KG1 (cell line): ENCODE measurements at places on chromosomes 11 and 22.

DNA sequence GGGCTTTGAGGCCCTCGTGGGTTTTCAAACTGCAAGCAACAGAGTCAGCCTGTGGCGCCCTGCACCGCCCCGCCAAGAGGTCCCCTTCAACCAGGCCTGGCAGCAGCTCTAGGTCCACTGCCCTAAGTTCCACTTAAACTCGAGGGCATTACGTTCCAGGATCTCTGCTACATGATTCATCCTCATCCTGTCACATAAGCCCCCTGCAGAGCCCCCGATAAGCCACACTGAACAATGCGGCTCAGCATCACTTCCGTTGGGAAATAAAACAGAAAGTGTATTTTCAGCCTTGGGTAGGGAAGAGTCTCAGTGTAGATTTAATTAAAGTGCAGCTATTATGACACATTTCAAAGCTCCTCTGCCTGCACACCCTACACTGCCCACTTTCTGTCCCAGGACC lies 24.6 kb downstream of the SULT4A1 start:
- no peak for DNase-seq

DNA sequence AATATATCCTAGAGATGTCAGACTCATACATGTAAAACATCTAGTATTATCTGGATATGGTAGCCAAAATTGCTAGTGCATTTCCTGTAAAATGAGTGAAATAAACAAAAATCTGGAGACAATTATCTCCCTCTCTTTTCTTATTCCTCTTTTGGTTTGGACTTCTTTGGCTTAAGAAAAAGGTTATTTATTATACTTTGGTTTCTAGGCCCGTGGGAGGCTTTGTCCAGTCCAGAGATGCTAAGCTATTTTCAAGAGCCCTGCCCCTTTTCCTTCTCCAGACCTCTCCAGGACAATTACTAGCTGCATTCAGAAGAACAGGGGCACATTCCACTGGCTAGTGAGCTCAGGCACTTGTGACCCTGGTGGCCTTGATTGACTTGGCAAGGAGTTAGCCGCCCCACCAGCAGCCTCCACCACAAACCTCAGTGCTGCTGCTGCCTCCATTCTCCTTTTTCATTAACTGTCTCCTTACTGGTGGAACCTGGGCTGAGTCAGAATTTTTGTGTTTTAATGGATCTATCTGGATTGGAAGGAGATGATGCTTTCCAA lies 747.3 kb upstream of the TENM4 start:
- DNase-seq = no peak

GRCh38 chr11:119236891-119237290 lies 30.8 kb downstream of the CBL start:
- no peak for DNase-seq

- DNase-seq = no peak
These were observed 17.5 kb downstream of the DDI1 start for GRCh38 chr11:104053743-104054478.

- DNase-seq = no peak
These were observed 408.3 kb downstream of the ETS1 start for GRCh38 chr11:128179039-128179438.

DNA sequence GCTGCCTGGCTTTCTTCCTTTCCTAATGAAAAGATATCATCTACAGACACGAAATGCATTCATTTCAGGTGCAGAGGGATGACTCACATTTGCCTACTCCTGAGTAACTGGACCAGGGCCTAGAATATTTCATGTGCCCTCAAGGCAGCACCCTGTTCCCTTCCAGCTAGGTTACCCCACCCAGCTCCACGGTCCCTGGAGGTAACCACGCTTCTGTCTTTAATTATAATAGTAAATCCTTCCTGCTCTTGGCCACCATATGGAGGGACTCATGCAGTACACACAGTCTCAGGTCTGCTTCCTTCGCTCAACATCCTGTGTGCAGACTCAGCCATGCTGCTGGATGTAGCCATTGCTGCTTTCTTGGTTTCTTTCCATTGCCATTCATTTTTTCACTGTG lies 22.3 kb downstream of the DHCR7 start:
- DNase-seq = no peak

DNA sequence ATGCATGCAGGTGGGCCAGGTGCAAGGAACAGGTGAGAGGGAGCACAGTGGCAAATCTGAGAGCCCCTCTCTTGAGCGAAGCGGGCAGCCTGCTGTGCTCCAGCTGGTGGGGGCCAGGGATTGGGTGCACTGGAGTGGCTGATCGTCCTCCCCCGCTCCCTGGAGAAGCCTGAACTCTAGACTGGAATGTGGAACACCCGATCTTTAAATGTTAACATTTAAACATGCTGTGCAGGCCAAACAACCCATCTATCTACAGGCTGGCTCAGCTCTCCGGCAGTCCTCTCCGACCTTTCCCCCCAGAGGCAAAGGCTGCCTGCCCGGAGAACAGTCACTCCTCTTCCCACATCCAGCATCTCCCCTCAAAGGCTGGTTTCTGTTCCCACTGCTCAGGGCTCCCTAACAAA lies 5.1 kb downstream of the MRGPRF start:
- no peak for DNase-seq

GRCh38 chr22:36452250-36452977 lies 29.0 kb downstream of the TXN2 start:
- no peak for DNase-seq

DNA sequence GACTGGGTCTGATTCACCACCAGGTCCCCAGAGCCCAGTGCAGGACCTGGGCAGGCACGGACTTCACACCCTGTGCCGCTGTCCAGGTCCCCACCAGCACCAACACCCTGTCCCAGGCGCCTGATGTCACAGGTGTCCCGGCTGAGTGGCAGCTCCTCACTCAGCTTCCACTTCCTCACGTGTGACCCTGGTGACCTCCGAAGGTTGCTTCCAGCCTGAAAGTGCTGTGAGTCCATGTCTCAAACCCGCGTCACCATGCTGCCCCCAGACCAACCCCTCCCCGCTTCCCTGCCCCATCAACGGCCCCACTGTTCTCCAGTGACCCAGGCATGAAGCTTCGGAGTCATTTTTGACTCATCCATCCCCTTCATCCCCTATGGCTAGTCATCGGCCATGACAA lies 25.7 kb upstream of the PICK1 start:
- DNase-seq = no peak

DNA sequence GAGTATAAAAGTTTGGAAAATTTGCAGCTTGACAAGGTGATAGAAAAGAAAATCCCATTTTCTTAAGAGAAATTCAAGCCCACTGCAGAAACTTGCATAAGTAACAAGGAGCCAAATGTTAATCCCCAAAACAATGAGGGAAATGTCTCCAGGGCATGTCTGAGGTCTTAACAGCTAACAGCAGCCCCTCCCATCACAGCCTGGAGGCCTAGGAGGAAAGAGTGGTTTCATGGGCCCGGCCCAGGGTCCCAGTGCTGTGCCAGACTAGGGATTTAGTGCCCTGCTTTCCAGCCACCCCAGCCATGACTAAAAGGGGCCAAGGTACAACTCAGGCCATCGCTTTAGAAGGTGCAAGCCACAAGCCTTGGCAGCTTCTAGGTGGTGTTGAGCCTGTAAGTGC lies 123.7 kb upstream of the TRPC6 start:
- DNase-seq = no peak

DNA sequence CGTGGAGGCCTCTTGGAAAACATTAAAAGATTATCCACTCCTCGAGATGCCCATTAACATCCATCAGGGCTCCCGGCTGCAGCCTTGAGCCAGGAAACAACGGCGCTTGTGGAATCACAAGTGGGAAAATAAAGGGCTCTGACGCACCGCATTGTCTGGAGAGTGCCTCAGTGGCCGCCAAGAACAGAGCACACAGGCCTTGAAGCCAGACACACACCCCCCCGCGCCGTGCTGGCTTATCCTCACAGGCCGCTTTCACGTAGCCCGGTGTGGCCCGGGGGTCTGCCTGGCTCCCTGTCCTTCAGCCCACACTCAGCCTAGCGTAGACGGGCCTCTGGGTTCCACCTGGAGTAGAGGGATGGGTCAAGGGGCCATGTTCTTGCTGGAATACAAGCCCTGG lies 1020.5 kb downstream of the BRD1 start:
- DNase-seq = no peak

DNA sequence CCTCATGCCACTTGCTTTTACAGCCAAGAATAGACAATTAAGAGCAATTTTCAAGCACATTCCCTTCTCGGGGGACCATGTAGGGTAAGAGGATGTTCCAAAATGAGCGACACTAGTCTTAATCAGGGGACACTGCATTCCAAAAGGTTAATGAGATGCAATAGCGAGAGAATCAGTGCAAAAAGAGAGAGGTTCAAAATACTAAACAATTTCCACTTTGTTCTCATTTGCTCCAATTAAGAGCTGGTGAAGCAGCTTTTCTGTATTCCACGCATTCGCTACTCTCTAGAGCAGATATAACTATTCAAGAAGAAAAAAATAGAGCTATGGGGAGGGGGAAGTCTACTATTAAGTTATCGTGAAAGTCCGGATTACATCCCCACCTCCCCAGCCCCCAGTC lies 811 bp downstream of the LRRC4C start:
- DNase-seq = no peak

DNA sequence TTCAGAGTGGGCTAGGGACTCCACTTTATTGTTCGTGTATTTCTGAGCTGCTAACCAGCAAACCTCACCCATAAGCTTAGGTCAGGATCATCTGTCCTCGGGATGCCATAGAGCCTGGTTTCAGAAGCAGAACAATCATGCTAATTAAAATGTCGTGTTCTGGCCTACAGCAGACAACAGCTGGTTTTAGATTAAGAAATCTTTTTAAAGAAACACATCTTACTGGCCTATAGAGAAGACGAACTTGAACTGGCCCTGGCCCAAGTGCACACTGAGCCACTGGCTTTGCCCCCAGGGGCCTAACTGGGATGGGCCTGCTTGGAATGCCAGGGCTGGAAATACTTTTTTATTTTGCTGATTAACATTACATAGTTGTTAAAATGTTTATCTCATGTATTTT lies 63.2 kb downstream of the ALX4 start:
- DNase-seq = no peak

DNA sequence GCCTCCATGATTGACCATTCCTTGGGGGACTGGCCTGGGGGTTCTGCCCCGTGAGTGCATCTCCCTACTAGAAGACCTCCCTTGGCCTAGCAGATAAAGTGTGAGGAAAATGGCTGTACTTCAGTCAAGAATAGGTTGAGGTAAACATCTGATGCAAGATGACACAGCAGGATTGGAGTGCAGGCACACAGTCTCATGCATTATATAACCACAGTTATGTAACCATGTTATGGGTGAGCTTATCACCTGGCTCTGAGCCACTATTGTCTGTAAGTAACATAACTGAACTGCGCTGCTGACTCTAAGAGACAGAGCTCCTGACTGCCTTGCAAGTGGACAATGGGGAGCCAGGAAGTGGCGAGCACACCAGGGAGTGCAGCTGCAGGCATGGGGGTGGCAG lies 378.7 kb upstream of the ANO5 start:
- no peak for DNase-seq

DNA sequence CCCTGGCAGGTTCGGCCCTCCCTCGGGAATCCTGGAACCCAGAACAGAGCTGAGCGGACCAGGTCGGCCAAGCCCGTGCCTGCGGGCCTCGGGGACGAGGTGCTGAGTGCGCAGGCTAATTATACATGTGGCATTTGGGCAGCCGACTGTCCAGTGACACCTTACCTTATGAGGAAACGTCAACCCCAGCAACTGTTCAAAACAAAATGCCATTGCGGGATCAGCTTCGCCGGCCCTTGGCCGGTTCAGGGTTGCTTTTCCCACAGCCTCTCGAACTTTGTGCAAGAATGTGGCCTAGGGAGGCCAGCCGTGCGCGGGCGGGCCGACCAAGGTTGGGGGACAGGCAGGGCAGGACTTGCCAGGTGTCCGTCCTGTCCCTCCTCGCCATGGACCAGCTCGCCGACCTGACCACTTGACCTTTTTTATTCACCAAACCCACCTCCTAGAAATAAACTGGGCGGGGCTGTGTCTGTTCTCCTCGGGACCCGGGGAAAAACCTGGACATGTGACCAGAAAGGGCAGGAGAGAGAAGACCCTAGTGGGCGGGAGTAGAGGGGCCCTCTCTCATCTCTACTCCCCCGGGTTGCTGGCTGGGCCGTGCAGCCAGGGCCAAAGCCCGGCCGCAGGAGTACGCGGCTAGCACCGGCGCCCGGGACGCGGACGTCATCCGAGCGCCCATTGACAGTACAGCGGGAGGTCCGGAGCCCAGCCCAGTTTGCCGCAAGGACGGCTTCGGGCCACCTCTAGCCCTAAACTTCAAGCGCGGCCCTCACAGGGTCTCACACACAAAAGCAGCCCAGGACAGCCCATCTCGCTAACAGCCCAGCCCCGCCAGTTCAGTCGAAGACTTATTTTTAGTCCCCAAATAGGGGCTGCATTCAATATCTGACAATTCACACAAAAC lies 134.3 kb upstream of the C11orf58 start:
- DNase-seq = no peak

- DNase-seq = no peak
These were observed 462.9 kb downstream of the TBC1D22A start for GRCh38 chr22:47225080-47225930.

- no peak for DNase-seq
These were observed 44.2 kb downstream of the DSCAML1 start for GRCh38 chr11:117752721-117753237.

DNA sequence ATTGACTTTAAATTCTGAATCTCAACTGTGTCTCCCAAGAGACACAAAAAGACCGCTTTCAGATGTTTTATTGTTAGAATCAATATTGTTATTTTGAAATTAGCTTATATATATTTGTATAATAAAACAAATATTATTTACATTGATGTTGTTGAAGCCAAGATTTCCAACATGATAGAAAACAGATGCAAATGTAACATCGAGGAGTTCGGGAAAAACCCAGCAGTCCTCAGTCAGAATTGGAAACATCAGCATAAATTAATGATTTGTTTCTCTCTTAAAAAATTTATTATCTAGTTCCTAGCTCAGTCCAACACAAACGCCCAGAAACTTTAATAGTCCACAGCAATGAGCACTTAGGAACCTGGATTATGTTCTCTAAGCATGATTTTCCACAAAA lies 1330.4 kb downstream of the TBC1D22A start:
- no peak for DNase-seq
